ENCODE measurements at places on chromosomes 1 and 21.

- no peak for DNase-seq
These were observed 587.7 kb downstream of the PTPRU start for GRCh38 chr1:29824025-29824424.

DNA sequence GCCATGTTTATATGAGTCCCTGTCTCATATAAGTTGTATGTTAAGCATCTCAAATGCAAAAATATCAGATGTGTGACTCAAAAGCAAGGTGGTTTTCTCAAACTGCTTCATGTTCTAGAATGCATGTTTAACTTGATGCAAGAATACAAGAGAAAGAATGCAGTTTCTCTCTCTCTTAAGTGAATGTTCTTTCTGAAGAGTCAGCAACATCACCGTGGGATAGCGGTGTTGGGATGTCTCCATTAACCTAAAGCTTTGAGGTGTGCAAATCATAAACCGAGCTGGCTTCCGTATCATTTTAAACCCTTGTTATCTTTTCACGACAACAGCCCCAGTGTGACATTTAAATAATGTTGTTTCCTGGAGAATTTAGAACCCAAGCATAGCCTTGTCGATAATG, 48.4 kb upstream of the TARBP1 start:
- DNase-seq = no peak

DNA sequence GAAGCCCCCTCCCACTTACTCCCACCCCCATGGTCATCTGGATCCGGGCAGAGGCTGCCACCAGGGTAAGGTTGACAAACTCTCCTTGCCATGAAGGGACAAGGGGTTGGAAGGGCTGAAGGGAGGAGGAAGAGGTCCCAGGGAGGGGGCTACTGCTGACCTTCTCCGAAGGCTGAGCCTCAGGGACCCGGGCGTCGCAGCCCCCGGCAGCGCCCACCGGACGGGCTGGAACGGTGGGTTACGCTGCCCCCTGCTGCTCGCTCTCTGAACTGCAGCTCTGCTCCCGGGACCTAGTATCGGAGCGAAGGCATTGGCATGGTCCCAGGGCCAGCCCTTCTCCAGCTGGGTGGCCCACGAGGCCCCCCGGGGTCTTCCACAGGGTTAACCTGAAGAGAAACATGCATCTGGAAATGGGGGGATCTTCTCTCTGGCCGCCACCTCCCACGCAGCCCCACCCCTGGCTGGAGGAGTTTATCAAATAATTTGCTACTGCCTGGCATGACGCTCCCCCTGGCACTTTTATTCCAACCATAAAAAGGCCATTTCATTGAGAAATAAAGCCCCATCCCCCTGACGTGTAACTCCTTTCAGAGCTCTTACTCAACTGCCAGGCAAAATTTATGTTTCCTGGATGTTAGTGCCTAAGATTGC, 70.4 kb upstream of the TARDBP start:
- DNase-seq = no peak

DNA sequence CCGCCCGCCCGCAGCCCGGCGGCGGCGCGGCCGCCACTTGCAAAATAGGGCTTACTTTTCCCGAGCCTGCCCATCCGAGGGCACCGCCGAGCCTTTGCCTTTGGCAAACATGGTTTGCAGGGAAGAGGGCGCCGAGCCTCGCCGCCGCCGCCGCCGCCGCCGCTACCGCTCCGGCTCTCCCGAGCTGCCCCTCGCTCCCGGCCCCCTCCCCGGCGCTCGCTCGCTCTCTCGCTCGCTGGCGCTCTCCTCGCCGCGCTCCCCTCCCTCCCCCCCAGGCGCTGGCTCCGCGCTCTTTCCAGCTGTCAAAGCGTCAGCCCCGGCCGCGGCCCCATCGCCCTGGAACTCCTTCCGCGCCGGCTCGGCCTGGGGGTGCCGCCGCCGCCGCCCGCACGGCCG, 298 bp downstream of the SSBP3 start:
- DNase-seq = no peak

- DNase-seq = no peak
These were observed 6.2 kb upstream of the TMEM54 start for GRCh38 chr1:32907435-32907834.

- DNase-seq = no peak
These were observed 1.0 kb downstream of the PRDX6 start for GRCh38 chr1:173478094-173478674.

DNA sequence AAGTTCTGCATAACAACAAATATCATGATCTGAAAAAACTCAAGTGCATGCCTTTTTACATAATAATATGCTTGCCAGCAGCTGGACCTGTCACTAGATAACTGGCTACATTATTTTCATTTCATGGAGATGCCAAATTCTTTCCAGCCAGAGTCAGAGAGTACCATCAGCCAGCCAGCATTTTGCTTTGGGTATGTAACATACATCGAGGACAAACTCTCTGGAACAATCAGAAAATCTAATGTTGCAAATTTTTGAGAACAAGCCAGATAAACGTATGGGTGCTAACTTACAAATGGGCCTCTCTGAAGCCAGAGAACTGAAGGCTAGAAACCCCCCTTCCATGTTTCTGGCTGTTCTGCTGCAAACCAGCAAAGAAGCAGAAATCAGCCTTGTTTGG, 76.3 kb upstream of the BACE2 start:
- DNase-seq = no peak

DNA sequence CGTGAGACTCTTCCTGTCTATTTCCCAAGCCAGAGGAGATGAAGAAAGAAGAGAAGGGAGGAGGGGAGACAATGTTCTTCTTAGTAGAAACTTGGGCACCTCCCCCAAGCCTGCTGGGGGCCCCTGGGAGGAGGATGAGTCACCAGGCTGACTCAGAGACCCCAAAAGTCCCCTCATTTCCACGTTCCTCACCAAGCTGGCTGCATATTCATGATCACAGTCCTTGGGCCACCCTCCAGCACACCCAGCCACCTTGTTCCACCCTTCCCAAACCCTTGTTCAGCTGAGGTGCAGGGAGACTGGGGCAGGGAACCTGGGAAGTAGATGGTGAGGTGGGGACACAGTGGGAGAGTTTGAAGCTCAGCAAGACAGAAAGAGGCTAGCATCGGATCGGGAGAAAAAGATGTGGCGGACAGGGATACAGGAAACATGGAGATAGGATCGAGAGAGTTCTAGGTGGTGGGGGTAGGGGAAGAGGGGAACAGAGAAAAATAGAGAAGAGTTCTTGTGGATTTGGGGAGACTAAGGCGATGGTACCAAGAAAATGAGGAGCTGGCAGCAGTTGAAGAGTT, 712 bp downstream of the RAB13 start:
- DNase-seq = no peak

DNA sequence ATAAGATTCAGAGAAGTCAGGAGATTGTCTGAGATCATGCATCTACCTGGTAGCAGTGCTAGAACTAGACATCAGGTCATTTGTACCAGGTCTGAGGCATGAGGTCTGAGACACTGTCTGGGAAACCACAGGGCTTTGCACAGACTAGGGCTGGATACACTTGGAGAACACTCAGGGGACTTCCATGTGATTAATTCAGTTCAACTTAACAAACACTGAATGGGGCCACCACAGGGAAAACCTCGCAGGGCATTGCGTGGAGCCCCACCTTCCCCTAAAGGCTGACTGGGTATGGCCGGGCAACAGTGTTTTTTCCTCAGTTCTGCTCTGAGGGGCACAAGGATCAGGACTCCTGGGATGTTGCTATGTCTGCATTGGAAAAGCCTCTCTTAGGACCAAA, 86.5 kb upstream of the WARS2 start:
- DNase-seq = no peak

- DNase-seq = peak; percentile 19
These were observed 636 bp upstream of the CAMK2N1 start for GRCh38 chr1:20486457-20487235.

GRCh38 chr1:113579256-113580018, 179.8 kb downstream of the PHTF1 start:
- DNase-seq = no peak

DNA sequence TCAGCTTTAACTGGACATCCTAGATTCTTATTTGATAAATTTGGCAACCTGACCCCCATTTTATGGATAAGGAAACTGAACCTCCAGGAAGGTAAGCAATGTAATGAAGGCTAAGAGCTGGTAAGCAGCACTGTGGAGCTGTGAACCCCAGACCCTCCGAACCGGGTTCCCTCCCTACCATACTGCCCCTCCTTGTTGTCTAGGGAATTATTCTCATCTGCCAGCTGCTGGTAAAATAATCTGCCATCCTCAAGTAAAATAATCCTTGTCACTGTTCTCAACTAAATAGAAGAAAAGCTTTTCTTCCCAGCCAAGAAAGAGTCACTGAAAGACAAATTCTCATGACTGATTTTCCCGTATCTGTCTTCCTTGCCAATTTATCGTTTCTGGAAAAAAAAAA, 55.8 kb upstream of the PRDX6 start:
- no peak for DNase-seq

- DNase-seq = no peak
These were observed 34.2 kb upstream of the TTC22 start for GRCh38 chr1:54835131-54835898.

GRCh38 chr1:21331752-21332478, 41.7 kb upstream of the ECE1 start:
- no peak for DNase-seq

DNA sequence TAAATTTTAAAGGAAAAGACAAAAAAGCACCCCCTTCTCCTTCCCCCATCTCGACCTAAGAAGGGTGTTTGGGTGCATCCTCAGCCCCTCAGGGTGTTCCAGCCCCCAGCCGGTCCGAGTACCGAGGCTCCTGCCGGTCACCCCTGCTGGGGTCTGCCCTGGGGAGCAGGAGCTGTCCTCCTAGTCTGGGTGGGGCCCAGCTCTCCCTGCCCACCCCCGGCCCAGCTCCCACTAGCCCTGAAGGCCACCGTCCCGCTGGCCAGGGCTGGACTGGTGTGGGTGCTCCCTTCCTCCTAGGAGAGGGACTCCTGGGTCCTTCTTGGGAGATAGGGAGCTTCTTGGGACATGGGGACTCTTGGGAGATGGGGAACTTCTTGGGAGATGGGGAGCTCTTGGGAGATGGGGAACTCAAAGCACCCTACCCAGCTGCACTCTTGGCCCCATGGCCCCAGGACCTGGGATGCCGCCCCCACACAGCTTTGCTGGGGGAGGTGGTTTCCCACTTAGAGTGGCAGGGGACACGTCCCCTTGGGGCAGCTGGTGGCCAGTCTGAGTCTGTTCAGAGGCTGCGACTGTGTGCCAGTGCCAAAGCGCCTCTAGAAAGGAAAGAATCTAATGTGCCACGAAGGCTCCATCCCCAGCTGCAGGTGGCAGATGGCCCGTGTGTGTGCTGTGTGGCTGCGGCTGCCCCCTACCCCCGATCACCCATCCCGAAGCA, 44.5 kb downstream of the MORN1 start:
- no peak for DNase-seq

DNA sequence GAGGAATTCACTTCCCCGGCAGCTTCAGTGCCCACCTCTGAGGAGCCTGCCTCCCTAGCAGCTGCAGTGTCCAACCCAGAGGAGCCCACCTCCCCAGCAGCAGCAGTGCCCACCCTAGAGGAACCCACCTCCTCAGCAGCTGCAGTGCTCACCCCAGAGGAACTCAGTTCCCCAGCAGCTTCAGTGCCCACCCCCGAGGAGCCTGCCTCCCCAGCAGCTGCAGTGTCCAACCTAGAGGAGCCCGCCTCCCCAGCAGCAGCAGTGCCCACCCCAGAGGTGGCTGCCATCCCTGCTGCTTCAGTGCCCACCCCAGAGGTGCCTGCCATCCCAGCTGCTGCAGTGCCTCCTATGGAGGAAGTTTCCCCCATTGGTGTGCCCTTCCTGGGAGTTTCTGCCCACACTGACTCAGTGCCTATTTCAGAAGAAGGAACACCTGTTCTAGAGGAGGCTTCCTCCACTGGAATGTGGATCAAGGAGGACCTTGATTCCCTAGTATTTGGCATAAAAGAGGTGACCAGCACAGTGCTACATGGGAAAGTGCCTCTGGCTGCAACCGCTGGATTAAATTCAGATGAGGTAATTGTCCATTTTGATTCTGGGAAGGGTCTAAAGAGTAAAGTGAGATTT, 77.4 kb upstream of the BMP8A start:
- DNase-seq = no peak

DNA sequence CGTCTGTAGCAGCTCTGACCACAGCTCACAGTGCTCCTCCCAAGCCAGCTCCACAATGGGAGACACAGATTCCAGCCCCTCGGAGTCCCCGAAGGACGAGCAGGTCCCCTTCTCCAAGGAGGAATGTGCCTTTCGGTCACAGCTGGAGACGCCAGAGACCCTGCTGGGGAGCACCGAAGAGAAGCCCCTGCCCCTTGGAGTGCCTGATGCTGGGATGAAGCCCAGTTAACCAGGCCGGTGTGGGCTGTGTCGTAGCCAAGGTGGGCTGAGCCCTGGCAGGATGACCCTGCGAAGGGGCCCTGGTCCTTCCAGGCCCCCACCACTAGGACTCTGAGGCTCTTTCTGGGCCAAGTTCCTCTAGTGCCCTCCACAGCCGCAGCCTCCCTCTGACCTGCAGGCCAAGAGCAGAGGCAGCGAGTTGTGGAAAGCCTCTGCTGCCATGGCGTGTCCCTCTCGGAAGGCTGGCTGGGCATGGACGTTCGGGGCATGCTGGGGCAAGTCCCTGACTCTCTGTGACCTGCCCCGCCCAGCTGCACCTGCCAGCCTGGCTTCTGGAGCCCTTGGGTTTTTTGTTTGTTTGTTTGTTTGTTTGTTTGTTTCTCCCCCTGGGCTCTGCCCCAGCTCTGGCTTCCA, 22.9 kb upstream of the VPS13D start:
- DNase-seq = no peak

- DNase-seq = no peak
These were observed 412.4 kb downstream of the DISC1 start for GRCh38 chr1:232038706-232039677.

DNA sequence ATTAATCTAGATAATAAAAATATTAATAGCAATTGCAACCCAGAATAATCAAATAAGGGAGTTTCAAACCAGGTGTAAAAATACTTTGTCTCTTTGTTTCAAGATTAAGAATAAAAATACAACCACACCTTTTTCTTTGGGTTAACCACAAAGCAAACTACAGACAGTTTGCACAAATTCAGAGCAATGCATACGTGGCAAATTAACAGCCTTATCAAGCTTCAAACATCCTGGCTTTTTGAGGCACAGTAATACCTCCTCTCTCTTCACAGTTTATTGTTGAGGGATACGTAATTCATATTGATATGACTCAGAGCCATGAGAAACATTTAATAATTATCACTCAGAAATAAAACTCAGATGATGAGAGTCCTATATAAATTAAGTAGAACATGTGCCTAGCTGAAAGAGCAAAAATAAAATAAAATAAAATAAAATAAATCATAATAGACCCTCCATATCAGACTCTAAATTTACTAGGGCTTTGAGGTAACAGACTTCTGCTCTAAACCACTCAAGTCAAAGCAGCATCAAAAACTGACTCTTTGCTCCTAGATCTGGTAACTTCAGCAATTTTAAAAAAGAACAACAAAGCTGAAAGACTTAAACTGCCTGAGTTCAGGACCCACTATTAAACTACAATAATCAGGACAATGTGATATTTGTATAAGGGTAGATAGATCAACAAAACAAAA, 11.4 kb downstream of the EDEM3 start:
- DNase-seq = no peak

DNA sequence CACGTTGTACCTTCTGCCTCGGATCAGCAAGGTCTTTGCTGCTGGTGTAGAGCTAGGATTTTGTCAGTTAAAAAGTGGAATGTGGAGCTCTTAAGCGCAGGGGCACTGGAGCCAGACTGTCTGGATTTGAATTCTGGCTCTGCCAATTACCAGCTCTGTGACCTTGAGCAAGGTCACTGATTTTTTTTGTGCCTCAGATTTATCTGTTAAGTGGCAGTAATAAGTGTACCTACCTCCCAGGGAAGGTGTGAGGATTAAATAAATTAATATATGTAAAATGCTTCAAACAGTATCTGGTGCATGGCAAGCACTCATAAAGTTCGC, 40.3 kb downstream of the UBE2U start:
- no peak for DNase-seq

- no peak for DNase-seq
These were observed 214.5 kb downstream of the TBX15 start for GRCh38 chr1:118773656-118774055.

Measured in cortex of kidney (tissue), 1 donor.